ENCODE measurements at places on chromosomes 12 and 14.

GRCh38 chr12:68190301-68190700, 30.8 kb upstream of the IFNG start:
- no peak for DNase-seq

DNA sequence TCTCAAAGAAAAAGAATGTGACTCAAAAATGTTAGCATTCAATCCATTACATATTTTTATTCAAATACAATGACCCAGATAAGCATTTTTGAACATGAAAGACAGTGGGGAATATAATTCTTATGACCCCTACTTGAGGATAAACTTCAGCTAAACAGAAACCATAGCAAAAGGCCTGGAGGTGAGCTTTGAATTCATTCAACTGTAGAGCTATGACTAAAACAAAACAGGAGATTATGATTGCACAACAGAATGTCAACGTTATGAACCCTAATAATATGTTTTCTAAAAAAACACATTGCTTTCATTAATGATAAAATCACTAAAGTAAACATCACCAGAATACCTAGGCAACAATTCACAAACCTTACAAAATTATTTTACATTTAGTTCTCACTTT, 27.8 kb downstream of the EFCAB11 start:
- DNase-seq: no peak

DNA sequence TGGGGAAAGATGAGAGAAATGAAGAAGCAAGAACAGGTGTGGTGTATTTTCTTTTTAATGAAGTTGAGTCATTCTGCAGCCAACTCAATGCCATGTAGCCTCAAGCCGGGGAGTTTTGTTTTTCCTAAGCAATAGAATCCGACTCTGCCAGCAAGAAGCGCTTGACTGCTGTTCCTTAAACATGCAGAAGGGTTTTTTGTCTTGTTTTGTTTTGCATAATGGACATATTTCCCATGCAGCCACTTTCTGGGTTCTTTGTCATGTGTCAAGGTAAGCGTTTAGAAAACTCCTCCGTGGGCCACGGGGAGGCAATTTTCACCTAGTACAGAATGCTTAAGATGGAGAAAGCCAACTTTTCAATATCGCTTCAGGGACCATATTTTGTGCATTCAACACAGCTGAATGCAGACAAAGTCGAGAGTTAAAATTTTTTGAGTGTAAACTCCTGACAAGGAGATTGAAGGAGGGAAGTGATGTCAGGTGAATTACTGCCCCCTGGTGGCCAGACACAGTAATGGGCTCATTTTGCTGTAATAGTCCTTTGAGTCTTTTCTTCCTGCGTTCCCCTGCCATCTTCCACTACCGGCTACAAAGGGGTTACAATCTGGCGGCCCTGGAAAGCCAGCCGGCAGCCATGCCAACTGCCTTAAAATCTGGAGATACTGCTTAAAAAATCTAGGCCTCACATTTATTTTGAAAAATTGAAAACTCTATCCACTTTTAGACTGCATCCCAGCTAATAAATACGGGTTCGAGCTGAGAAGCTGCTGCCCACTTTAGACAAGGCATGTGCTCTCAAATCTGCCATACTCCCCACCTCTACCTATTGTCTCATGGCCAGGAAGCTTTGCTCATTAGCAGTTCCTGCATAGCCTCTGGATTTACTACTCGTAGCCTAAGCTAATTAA, 3.2 kb upstream of the FICD start:
- peak; percentile 19 for DNase-seq

DNA sequence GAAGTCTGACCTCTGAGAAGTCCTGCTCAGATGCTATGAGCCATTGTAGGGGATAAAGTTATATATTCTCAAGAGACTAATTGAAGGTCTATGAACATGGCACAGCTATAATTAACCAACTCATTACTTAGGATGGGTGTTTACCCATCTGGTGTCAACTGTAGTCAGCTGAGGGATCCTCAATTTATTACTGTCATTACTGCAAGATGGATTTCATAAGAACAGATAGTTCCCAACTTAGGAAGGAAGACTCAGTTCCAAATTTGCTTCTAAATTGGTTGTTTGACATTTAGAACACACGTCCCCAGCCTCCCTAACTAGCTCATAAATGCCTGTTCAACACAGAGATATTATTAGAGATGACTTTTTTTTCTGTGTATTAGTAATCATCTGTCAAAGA, 81.4 kb downstream of the FRMD6 start:
- DNase-seq: no peak

GRCh38 chr12:131136539-131136872, 182.8 kb downstream of the ADGRD1 start:
- DNase-seq: no peak

- no peak for DNase-seq
Measured at GRCh38 chr12:47314996-47315395, 235.2 kb upstream of the AMIGO2 start.

GRCh38 chr12:45379261-45379660, 163.4 kb downstream of the ANO6 start:
- no peak for DNase-seq

GRCh38 chr14:97697772-97698171, 900.6 kb downstream of the VRK1 start:
- DNase-seq: no peak

GRCh38 chr14:22556021-22556989, 32.7 kb downstream of the DAD1 start:
- DNase-seq: no peak

- DNase-seq: no peak
Measured at GRCh38 chr12:53777936-53778644, 26.3 kb upstream of the CISTR start.

GRCh38 chr12:19485240-19485639, 45.9 kb downstream of the AEBP2 start:
- DNase-seq: no peak

DNA sequence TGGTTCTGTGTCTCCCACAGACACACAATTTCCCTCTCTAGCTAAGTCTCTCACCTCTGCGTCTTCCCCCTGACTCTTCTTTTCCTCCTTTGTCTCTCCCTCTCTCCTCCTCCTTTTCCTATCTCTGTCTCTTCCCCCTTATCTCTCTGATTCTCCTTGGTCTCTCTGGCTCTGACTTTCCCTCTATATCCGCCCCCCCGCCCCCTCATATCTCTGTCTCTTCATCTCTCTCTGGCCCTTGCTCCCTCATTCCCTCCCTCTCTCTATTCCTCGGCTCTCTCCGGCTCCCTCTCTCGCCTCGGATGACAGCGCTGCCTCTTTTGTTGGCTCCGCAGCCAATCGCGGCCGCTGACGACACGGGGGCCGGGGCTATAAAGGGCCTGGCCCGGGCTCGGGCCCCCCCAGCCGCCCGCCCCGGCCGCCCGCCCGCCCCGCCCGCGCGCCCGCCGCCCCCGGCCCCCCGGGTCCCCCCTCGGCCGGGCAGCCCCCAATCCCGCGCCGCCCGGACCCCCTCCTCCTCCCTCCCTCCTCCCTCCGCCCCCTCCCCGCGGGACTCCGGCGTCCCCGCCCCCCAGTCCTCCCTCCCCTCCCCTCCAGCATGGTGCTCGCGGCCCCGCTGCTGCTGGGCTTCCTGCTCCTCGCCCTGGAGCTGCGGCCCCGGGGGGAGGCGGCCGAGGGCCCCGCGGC, at the start of gene GDF11:
GDF11 (plus strand) TSS at position 404 of the 687 bp plus-strand sequence; CDS start at position 599, 195 bp downstream.
- peak; percentile 82 for DNase-seq

DNA sequence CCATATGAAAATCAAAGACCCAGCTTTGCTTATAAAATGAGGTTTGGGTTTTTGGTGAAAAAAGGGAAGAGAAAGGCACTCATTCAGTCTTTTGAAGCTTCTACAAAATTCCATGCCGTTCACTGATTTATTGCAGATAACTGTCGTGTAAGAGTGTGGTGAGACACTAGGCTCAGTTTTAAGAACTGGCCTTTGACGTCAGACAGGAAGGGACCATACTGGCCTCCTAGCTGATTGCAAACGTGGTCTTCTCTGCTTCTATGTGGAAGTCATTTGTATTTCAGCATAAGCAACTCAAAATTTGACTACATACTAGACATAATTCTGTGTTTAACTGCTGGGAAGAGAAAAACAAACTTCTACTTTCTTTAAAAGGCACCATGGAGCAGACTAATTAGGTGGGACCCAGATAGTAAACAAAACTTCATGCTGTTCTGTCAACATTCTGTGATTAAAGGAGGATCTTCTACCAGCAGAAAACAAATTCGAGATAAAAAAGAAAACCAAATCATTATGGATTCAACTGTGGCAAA, 168.7 kb downstream of the TTC7B start:
- no peak for DNase-seq

DNA sequence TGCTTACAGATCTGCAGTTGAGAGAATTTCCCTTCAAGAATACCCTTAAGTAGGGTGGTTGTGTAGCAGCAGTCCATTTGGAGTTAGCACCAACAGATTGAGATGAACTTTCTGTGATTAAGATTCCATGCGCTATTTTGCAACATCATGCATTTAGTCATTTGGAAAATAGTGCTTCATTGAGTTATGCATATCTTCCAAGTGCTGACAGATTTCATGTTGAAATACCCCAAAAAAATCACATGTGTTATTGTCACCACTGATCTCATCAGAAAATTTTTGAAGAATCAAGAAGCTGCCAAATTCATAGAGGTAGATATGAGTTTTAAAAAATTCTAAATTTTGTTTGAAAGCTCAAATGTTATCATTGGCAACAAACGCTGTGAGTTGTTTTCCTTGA, 35.5 kb upstream of the OSBPL8 start:
- no peak for DNase-seq

DNA sequence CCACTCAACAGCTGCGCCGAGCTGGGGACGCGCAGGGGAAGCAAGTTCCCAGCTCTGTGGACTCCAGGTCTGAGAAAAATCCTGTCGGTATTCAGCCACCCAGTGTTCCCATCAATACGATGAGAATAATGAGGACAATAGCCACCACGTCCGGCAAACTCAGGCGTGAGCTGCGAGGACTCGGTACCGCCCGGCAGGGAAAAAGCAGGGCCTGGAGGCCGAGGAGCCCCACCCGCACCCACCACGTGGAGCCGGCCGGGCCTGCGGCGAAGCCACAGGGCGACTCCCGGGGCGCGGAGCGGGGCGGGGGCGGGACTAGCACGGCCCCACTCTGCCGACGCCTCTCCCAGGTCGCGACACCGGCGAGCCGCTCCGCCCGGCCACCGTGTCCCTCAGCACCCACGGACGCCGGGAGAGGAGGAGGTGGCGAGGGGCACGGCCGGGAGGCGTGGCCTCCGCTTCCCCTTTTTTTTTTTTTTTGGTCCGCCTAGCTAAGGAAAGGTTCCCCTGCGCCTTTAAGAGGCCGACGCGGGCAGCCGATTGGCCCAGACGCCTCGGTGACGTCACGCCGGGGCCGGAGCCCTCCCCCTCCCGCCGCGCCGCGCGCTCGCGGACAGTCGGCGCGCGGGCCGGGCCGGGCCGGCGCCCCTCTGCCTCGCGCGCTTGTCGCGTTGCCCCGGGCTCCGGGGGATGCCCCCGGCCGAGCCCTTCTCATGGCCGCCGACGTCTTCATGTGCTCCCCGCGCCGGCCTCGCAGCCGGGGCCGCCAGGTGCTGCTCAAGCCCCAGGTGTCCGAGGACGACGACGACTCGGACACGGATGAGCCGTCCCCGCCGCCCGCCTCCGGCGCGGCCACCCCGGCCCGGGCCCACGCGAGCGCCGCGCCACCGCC, at the start of gene MLXIP:
MLXIP (plus strand) TSS at position 616 of the 892 bp plus-strand sequence; CDS start at position 714, 98 bp downstream.
- peak; percentile 81 for DNase-seq

DNA sequence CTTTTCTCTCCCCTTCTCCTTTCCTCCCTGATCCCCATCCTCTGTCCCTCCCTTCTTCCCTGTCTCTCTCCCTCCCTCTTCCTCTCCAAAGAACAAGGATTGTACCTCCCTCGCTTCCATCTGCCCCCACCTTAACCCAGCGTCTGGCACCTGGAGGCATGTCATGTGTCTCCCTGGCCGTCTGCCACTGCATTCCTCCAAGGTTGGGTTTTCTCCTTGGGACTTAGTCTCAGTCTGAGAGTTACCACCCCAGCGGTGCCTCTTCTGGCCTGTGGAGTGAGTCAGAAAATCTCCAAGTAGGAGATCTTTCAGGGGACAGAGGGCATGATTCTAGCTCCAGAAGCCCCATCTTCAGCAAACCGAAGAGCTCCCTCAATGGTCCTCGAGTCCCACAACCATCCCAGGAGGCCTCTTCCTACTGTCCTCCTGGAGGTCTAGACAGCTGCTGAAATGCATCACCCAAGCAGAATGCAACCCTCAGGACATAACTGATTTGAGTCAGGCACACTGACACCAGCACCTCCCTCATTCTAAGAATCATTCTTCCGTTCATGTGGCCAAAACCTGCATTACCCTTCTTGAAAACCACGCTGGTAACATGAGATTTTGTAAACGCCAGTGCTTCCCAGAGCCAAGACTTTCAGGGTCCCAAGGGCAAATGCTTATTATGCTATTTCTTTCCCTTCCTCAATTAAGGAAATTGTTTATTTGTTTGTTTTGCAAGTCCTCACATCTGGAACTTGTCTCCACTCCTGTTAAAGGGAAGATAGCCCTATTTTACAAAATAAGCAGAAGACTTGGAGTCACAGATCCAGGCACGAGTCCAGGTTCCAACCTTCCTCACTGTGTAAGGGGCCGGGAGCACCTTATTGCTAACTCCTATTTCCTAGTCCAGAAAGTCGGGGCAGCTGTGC, 463.2 kb downstream of the BCL11B start:
- peak; percentile 27 for DNase-seq

DNA sequence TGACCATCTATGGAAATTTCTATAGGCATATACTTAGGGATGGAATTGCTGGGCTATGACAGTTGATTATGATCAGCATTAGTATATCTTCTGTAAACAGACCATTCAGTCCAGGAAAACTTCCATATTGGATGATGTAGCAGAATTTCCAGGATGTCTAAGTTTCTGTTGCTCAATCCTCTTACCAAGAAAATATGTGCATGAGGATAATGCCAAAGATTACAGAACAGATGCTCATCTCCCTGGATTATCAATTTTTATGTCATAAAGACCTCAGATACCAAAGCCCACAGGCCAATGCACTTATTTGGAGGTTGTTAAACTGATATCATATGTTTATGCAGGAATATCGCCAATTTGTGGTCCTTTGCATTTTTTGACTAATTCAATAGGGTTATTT, 354.4 kb upstream of the FLRT2 start:
- DNase-seq: no peak

DNA sequence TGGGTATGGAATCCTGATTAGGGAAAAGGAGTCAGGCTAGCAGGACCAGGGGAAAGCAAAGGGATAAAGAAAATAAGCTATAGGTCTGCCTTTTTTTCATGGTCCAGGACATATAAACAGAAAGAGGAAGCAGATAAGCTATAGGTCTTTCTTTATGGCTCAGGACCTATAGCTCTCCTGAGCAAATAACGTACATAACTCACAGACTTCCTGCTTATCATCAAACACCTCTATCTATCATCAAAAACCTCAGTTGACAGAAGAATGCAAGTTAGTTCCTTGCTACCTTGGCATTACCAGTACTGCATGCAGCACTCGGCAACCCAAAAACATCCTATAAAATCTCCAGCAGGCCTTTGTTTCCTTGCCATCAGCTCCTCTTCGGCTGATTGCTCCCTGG, 238.7 kb upstream of the OR4E1 start:
- DNase-seq: no peak

DNA sequence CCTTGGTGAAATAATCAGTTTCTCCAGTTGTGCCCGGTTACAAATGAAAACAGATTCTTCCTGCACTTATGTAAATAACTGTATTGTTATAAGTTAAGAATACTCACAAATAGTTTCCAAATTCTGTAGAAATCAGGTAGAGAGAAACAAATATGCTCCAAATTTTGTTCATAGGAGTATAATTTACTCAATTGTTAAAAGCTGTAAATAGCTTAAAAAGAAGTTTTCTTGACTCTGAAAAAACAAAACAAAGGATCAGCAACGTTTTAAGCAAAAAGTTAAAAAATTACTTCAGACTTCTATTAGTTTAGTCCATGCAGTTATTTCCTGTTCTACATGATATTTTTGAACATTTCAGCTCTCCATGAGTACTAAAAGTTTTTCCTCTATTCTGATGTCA, 30.0 kb upstream of the SLC38A4 start:
- no peak for DNase-seq

All from NCI-H1092 treated with DMSO at 0.1 percent for 48 hours (cell line).